NCI-H526 treated with DMSO at 0.1 percent for 48 hours (cell line): ENCODE measurements at places on chromosomes 7 and 10.

- DNase-seq = no peak
Observed at GRCh38 chr7:139782932-139783331, 5.1 kb upstream of the HIPK2 start.

- DNase-seq = no peak
Observed at GRCh38 chr7:82413237-82413636, 30.3 kb downstream of the CACNA2D1 start.

- no peak for DNase-seq
Observed at GRCh38 chr10:23584396-23584795, 145.5 kb downstream of the OTUD1 start.

- DNase-seq = peak; percentile 32
Observed at GRCh38 chr7:69020536-69020935, 577.7 kb upstream of the AUTS2 start.

GRCh38 chr7:155867280-155867679 lies 55.0 kb upstream of the SHH start:
- no peak for DNase-seq

- peak; percentile 34 for DNase-seq
Observed at GRCh38 chr7:149773446-149774236, at the start of gene ZNF467. Gene ZNF467 (minus strand): TSS chr7:149773588. CDS start chr7:149771032, 2,556 bp downstream.

- no peak for DNase-seq
Observed at GRCh38 chr10:122850705-122851640, 5.3 kb upstream of the CUZD1 start.

GRCh38 chr7:30771174-30771879 lies at the start of gene MINDY4:
Gene MINDY4 (plus strand): TSS chr7:30771417. CDS start chr7:30771494, 77 bp downstream.
- peak; percentile 77 for DNase-seq

- DNase-seq = no peak
Observed at GRCh38 chr7:4959893-4960292, 906 bp upstream of the MMD2 start.

GRCh38 chr10:14396411-14397048 lies 65.8 kb upstream of the FRMD4A start:
- DNase-seq = no peak

DNA sequence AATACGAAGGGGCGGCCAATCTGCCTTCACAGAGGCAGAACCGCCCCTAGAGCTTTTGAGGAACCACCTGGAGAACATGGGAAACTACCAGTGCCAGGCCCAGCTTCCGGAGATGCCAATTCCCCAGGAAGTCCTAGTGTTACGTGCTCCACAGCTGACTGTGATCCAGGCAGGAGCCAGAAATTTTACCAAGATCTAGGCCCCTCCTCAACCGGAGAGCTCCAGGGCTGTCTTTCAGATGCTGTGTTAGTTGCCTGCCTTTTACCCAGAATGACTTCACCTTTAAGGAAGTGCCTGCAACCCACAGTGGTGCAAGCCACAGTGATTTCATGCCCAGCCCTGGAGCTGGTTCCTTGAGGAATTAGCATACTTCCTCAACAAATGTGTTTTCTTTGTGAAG lies 62.9 kb downstream of the ELMO1 start:
- no peak for DNase-seq

GRCh38 chr7:148037044-148037443 lies 553.5 kb upstream of the C7orf33 start:
- DNase-seq = no peak

DNA sequence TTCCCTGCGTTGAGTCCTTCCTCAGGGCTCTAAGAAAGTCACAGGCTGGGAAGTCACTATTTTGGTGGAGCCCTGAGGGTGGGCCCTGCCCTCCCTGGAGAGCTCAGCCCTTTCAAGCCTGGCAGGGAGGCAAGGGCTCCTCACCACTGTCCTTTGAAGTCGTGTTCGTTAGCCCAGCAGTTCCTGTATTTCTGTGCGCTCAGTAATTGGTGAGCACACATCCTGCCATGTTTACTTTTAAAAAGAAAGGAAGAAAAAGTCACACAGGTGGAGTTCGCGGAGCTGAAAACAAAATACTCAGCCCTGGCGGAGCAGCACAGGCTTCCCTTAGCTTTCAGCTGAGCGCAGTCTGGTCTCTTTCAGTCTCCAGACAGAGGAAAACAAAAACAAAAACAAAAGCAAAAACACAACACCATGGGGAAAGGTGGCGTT lies 37.1 kb downstream of the PRKCQ start:
- DNase-seq = no peak

GRCh38 chr7:47038621-47039020 lies 543.3 kb downstream of the TNS3 start:
- DNase-seq = no peak

DNA sequence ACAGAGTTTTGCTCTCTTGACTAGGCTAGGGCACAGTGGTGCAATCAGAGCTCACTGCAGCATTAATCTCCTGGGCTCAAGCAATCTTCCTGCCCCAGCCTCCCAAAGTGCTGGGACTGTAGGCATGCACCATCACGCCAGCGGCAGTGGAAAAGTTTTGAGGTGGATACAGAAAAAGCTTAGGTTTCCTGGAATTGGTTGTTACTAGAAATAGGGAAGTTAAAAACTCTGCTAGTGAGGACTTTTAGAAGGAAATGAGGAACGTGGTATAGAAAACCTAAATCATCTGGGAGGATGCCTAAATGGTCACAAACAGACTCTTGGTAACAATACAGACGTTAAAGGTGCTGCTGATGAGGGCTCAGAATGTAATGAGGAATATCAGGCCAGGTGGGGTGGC lies 10.9 kb upstream of the SNX8 start:
- DNase-seq = no peak

DNA sequence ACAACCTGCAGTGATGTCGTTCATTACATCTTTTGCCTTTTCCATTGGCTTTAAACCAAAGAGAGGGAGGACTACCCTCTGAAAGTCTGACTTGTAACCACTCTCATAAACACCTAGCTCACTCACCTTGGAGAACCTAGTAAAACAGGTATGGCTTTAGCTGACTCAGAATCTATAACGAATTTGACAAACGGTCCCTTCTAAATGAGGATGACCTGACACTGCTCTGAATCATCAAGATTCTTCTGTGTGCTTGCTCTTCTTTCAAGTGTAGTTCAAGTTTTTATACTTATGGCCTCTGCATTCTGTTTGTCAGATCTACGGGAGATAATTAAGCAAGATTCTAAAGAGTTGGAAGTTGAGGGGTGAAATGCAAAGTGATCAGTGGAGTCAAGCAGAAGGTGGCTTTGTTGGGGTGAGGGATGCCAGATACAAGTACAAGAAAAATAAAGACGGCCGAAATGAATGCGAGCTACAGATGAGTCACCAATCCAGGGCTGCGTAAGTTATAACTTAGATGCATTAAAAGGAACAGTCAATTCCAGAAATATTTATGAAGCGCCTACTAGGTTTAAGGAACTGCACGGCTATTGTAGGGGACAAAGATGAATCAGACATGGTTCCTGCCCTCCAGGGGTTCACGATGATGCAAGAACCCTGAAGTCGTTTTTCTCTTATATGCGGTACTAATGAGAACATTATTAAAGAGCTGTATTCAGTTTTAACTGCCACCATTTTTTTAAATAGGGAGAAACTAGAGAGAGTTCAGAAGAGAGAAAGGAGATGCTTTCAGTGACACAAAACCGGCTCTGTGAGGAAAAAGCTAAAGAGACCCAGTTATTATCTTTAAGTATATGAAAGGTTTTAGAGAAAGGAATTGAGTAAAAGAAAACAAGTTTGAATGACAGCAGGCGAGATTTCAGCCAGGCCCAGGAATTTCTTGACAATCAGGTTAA lies 6.5 kb downstream of the HIPK2 start:
- no peak for DNase-seq

- DNase-seq = no peak
Observed at GRCh38 chr7:131607291-131608115, 51.1 kb upstream of the PODXL start.

DNA sequence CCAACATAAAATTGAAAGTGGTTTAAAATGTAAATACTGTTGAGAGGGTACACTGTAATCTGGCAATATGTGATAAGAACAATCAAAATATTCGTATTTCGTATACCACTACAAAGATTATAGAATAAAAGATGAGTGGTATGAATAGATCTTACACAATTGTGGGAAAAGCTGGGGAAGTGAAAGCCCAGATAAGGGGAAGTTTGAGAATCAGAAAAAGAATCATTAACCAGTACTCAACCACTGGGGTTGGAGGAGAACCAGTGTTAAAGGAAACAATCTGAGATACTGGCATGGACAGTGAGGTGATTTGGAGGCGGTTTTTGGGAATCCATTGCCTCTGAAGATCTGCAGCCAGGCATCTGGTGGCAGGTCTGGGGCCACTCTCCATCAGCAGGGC lies 59.7 kb upstream of the CDK14 start:
- DNase-seq = no peak

GRCh38 chr10:119535837-119536507 lies 6.5 kb downstream of the RGS10 start:
- no peak for DNase-seq

- no peak for DNase-seq
Observed at GRCh38 chr10:113917636-113918035, 63.2 kb downstream of the NHLRC2 start.

- DNase-seq = no peak
Observed at GRCh38 chr10:83352588-83352987, 786.7 kb upstream of the GHITM start.

DNA sequence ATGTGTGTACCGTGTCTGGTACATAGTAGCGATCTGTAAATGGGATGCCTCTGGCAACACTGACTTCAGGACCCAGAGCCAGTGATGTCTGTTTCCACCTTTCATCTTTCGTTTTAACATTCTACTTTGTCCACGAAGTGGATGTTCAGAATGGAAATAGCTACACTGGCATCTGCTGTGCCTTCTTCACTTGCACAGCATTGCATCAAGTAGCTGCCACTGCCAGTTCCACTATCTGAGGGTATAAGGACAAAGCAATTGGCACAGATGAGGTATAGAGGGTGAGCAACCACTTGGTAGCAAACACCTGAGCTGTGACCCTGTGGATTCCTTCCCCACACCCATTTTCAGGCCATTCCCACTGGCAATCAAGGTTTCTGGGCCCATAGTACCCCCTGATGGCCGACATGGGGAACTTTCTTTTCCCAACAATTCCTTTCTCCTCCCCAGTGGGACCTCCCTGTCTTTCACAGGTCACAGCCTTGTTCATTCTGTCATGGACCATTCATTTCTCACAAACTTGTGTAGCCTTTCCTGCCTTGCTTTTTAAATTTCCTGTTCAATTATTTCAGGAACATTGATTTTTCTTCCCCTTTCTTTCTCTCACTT lies 4.0 kb downstream of the ITGA8 start:
- DNase-seq = no peak

DNA sequence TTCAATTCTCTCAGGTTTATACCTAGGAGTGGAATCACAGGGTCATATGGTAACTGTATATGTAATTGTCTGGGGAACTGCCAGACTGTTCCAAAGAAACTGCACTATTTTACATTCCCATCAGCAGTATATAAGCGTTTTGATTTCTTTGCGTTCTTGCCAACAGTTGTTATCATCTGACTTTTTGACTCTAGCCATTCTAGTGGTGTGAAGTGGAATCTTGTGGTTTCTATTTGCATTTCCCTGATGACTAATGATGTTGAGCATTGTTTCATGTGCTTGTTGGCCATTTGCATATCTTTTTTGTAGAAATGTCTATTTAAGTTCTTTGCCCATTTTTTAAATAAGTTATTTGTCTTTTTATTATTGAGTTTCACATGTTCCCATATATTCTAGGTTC lies 44.3 kb upstream of the ZC3HAV1 start:
- DNase-seq = peak; percentile 25

DNA sequence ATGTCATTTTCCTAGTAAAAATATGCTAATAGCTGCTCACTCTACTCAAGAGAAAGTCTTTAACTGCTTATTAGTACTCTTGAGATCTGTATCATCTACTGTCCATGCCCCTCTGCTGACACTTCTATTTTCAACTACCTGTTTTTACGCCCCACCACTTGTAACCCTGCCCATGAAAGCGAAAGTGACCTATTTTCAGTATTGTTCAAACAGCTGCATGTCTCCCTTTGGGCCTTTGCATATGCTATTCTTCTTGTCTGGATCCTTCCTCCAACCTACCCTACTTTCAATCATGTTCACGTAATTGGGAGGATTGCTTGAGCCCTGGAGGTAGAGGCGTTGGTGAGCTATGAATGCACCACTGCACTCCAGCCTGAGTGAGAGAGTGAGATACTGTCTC lies 1481.3 kb downstream of the GATA3 start:
- no peak for DNase-seq

DNA sequence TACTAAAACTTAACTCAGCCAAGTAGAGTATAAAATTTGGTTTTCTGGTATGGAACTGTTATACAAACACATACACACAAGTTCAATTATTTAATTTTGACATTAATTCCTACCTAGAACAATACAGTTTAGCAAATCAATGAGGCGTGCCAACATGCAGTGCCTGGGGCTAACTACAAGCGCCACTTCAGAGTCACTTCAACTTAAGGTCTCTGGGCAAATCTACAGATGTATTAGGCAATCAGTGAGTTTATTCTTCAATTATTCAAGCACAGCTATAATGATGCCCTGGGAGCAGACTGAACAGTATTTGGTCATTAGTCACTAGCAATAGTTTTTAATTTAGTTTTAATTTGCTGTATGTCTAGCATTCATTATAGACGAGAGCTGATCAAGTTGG lies 51.6 kb downstream of the HIBADH start:
- DNase-seq = no peak

- no peak for DNase-seq
Observed at GRCh38 chr10:28137907-28138880, 139.3 kb upstream of the ODAD2 start.

DNA sequence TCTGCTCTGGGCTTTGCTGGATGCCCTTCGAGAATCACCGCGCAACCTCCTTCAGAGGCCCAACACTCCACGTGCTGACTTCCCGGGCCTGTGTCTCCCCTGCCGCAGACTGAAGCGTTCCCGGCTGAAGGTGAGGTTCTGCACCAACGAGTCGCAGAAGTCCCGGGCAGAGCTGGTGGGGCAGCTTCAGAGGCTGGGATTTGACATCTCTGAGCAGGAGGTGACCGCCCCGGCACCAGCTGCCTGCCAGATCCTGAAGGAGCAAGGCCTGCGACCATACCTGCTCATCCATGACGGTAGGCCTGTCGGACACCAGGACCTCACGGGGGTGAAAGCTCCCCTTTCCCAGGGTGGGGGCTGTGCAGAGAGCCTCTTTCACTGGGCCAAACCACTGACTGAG lies 22.4 kb downstream of the LHPP start:
- DNase-seq = no peak

DNA sequence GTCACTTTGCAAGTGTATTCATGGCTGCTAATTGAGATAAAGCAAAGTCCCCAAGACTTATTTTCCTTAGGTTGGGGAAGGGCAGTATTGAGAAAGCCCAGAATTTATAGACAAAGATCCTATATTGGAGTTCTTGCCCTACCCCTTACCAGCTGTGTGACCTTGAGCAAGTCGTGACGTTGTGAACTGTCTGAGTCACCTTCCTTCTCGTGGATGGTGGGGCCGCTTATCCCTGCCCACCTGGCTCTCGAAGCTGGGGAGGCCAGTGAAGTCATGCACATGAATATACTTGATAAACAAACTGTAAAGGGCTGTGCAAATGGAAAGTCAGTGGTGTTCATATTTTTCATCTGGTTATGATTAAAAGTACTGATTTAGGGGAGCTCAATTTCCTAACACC lies 127.4 kb downstream of the TACC2 start:
- DNase-seq = no peak
